ENCODE measurements at places on chromosomes 5 and 9.

DNA sequence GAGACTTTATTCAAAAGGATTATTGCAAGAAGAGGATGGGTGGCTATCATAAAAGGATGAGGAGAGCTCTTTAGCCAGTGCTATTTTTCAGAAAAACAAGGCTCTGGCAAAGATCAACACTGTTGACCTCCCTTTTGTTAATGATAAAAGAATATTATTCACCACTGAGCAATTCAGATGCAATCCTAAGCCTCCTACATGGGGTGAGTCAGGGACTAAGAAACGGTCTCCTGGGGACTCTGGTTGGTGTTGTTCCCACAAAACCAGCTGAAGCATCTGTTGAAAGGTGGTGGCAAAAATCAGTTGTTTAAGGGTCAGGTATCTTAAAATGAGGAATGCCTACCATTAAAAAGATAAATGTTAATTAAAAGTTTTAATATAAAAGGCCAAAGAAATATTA lies 7.7 kb upstream of the GCNT1 start:
- DNase-seq, result no peak

GRCh38 chr5:131466171-131466766 lies 168.8 kb downstream of the RAPGEF6 start:
- no peak for DNase-seq

DNA sequence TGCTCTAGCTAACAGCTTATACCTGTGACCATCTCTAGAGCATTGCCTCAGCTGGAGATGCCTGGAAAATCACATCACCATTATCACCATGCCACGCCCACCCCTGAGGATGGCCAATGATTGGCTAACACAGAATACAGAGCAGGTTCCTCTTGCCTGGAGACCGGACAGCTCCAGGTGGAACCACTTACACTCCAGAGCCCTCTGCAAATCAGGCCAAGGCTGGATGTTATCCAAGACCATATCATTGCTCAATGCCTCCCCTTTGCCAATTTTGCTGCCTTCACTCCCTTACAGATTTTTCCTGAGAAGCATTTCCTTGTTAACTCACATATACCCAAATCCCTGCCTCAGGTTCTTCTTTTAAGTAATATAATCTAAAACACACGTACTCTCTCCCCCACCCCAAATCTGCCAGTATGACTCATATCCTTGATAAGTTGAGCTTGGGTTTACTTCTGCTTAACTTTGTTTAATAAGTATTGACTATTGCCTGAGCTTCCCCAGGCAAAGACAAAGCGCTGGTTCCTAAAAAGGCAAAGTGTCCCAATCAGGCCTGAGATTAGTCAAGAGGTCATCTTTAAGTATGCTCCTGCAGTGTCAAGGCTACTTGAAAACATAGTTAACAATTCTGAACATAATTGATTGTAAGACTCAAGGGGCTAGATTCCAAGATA lies 309.6 kb downstream of the EPB41L4A start:
- DNase-seq, result no peak

- no peak for DNase-seq
Measured at GRCh38 chr5:119131530-119132304, 60.8 kb downstream of the DMXL1 start.

DNA sequence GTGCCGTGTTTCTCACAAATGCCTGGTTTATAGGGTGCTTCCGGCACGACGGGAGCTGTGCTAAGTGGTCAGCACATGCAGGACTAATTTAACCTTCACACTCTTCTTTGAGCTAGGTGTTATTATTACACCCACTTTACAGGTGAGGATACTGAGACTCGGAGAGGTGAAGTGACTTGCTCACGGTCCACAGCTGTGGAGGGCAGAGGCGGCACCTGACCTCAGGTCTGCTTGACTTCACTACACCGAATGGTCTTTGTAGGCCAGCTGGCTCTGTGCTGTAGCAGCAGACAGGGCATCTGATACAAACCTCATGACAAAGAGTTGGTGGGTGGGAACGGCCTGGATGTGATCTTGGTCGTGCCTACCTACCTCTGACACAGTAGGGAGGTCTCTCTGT lies 102.0 kb upstream of the BOD1 start:
- no peak for DNase-seq

GRCh38 chr5:122408592-122409224 lies 96.7 kb downstream of the SNCAIP start:
- no peak for DNase-seq

DNA sequence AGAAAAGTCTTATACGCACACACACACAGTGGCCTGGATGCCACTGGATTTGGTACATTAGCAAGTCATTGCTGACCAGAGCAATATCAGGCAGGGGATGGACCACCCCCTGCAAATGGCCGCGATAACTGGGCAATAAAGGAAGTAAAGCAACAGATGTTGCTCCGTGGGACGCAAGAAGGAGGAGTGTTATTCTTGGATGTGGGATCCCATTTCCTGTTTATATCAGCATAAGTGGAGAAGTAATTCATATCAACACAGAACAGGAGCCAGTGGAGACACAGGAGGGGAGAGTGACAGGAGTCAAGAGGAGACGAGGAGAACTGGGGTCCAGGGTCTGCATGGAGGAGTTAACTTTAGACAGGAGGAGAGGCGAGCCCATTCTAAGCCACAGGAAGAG lies 18.4 kb downstream of the RUFY1 start:
- DNase-seq, result no peak

- DNase-seq, result no peak
Measured at GRCh38 chr5:166399781-166400180, 1891.7 kb upstream of the WWC1 start.

All from stimulated activated CD8-positive, alpha-beta memory T cell treated with anti-CD3 and anti-CD28 coated beads, Interleukin-2, amount 100 ng/mL, for 1 hour (primary cell).